ENCODE measurements at places on chromosomes 7 and 10. TPM values are rescaled to one million over a fixed set of nuclear protein-coding genes. Genes with fewer than 3 reads are reported as not detected.

- no peak overlapping the region for H3K4me3 ChIP-seq
- H3K36me3 ChIP-seq = no peaks in the 10 kb centered on the region
- no peaks in the 10 kb centered on the region for H3K27me3 ChIP-seq
- peak overlapping the region; percentile 11 for H3K27ac ChIP-seq
Observed at GRCh38 chr10:78433766-78434535, 400.3 kb downstream of the RPS24 start.

DNA sequence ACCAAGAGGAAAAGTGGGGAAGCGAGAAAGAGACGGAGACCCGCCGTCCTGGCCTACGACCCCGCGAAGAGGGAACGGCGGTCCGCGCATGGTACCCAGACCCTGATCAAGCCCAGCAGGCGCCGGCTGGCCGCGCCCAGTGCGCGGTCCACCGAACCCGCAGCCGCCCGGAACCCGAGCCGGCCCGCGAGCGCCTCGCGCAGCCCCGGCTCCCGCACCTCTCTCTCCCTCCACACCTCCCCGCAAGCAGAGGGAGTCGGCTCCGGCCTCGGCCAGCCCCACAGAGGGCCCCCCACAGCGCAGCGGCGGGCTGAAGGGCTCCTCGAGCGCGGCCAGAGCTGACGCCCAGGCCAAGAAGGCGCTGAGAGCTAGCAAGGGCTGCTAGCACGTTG is 164.7 kb downstream of the AGMO start:
- no peak for DNase-seq
- no peak overlapping the region for H3K4me3 ChIP-seq
- no peak overlapping the region for H3K27ac ChIP-seq
- H3K36me3 ChIP-seq = no peaks in the 10 kb centered on the region
- no peaks in the 10 kb centered on the region for H3K27me3 ChIP-seq

- no peaks in the 10 kb centered on the region for H3K36me3 ChIP-seq
- no peak overlapping the region for H3K4me3 ChIP-seq
- DNase-seq = no peak
Observed at GRCh38 chr7:129210989-129211312, 13.9 kb upstream of the AHCYL2 start.

GRCh38 chr10:64537928-64538327 is 1016.7 kb downstream of the REEP3 start:
- H3K4me1 ChIP-seq = no peaks in the 10 kb centered on the region
- H3K27me3 ChIP-seq = no peaks in the 10 kb centered on the region
- no peak overlapping the region for H3K4me3 ChIP-seq
- DNase-seq = no peak
- H3K36me3 ChIP-seq = no peaks in the 10 kb centered on the region
- no peak overlapping the region for H3K27ac ChIP-seq

GRCh38 chr7:15168489-15168888 is 265.9 kb upstream of the DGKB start:
- H3K4me3 ChIP-seq = no peak overlapping the region
- H3K27me3 ChIP-seq = no peaks in the 10 kb centered on the region
- no peaks in the 10 kb centered on the region for H3K36me3 ChIP-seq
- no peak for DNase-seq

- peak overlapping the region; percentile 88 for H3K27ac ChIP-seq
- no peaks in the 10 kb centered on the region for H3K27me3 ChIP-seq
- H3K4me3 ChIP-seq = no peak overlapping the region
- no peaks in the 10 kb centered on the region for H3K36me3 ChIP-seq
Observed at GRCh38 chr10:132394201-132394811, 2.7 kb upstream of the PWWP2B start.

- H3K27ac ChIP-seq = no peak overlapping the region
- H3K27me3 ChIP-seq = no peaks in the 10 kb centered on the region
- no peaks in the 10 kb centered on the region for H3K36me3 ChIP-seq
- H3K4me1 ChIP-seq = no peaks in the 10 kb centered on the region
Observed at GRCh38 chr7:7959979-7960670, 8.5 kb upstream of the GLCCI1 start.

DNA sequence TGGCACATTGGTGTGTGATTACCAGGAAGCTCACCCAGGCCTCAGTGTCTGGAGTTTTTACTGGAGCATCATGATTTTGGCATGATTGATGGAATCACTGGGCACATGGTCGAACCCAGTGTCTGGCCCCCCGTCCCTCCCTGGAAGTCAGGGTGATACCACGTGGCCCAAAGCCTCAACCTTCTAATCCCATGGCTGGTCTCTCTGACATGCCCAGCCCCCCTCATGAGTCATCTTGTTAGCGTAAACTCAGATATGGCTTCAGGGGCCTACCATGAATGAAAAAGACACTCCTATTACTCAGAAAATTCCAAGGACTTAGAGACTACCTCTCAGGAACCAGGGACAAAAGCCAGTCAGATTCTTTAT is 109.3 kb downstream of the GRK5 start:
- no peaks in the 10 kb centered on the region for H3K36me3 ChIP-seq
- H3K27me3 ChIP-seq = no peaks in the 10 kb centered on the region
- no peak overlapping the region for H3K4me3 ChIP-seq
- H3K27ac ChIP-seq = peak overlapping the region; percentile 71
- H3K4me1 ChIP-seq = peaks cover 13% of the 10 kb centered on the region

- H3K27me3 ChIP-seq = no peaks in the 10 kb centered on the region
- no peaks in the 10 kb centered on the region for H3K36me3 ChIP-seq
- H3K4me3 ChIP-seq = peak overlapping the region; percentile 61
- H3K4me1 ChIP-seq = peaks cover 13% of the 10 kb centered on the region
- peak overlapping the region; percentile 90 for H3K27ac ChIP-seq
Observed at GRCh38 chr10:45001381-45002148, 842 bp downstream of the ZNF22 start.

The DPP6 gene
- 4.8 TPM for total RNA-seq

The CCDC136 gene
- total RNA-seq = 4.2 TPM

The ASIC3 gene
- 2.6 TPM for total RNA-seq

The GATA3 gene
- total RNA-seq = 0.48 TPM

The ELFN1 gene
- 0.14 TPM for total RNA-seq

Measured in transverse colon (tissue), 4 donors.